EH (cell line): ENCODE measurements at places on chromosomes 5 and 9.

DNA sequence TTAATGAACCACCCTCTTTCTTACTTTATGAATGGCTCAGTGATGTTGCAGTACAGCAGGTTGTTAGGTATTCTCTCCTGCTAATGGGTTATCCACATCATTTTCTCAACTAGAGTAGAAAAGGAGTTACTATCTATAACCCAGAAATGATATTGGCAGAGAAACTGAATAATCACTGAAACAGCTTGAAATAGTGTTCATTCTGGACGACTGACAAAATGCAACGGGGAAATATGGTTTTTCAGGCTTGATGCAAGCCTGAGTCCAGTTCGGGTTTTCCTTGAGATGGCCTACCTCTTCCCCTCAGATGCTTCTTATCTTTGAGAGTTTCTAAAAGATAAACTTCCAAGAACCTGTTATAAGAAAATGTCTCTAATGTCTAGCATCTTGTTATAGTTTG, 187.3 kb downstream of the RAB3C start:
- no peak for DNase-seq

DNA sequence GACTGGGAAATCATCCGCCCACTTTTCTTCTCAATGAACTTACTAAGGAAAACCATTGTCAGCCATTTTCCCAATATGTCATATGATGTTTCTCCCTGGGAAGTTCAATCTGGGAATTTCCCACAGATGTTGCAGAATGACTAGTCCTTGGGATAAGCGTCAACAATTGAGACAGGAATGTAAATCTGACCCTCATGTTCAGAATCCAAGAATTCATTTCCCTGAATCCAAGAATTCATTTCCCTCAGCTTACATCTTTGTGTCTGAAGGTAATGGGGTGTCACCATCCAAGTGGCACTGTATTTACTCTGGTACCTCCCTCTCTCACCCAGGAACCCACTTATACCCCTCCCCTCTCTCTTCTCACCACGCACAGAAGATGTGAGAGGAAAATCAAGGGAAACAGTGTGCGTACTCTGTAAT, 7.4 kb downstream of the KLF9 start:
- peak; percentile 99 for DNase-seq

- peak; percentile 67 for DNase-seq
Observed at GRCh38 chr9:114906922-114907571, 23.3 kb downstream of the TNFSF8 start.

- peak; percentile 62 for DNase-seq
Observed at GRCh38 chr9:34252670-34253459, 74.0 kb downstream of the UBAP1 start.

DNA sequence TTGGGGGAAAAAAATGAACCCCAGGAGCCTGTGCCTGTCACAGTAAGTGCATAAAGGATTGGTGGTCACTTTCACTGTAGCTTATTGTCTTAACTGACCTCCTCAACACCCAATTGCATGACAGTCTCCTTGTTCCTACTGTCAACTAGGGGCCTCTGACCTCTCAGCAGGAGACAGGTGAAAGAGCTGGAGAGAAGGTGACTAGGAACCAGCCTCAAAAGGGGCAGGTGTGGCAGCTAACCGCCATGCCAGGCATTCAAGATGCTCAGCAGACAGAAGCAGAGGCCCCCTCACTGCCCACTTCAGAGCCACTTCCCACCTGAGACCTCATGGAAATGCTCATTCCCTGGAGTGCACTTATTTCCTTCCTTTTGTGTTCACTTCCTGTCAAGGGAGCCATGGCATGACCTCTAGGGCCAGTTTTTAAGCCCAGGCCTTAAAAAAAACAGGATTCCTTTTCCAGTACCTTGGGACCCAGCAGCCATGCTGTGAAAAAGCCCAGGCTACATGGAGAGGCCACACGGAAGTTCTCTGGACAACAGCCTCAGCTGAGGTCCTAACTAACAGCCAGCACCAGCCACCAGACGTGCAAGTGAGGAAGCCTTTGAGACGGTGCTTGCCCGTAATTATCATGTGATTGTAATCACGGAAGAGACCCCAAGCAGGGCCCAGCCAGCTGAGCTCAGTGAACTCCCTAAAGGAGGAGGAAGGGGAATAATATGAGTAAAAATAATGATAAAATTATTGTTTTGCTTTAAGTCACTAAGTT, 74.9 kb downstream of the NSUN2 start:
- no peak for DNase-seq

DNA sequence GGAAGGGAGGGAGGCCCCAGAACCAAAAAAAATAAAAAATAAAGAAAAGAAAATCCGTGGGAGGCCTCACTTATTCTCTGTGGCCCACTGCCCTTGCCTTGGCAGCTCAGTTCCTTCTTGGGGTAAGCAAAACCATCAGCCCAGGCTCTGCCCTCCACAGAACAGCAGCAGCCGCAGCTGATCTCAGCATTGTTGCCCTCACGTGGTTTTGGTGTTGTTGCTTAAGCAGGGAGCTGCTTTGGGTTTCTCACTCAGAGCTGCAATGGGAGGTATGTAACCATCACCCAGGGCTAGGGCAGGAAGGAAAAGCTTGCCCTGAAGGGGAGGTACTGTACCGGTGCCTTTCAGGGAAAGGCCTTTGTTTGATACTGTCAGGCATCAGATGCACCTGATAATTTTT, 374.7 kb upstream of the WWC1 start:
- DNase-seq = peak; percentile 17

DNA sequence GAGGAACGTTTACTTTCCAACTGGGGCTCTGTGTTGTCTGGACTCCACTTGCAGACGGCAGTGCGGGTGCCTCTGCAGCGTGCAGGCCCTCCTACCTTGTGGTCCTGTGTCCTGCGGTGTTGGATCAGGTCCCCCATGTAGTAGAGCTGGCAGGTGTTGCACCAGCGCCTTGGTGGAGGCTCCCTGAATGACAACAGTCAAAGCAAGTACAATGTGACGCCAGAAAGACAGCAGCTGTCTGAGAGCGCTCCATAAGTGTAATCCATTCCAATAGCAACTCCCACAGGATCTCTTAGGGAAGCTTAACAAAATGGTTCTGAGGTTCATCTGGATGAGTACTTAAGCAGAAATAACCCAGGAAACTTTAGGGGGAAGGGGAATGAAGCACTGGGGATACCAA, 9.9 kb downstream of the BBLN start:
- no peak for DNase-seq

GRCh38 chr5:66057239-66057638, 86.9 kb upstream of the SREK1 start:
- DNase-seq = no peak

GRCh38 chr5:93596676-93597490, 13.9 kb downstream of the NR2F1 start:
- no peak for DNase-seq

DNA sequence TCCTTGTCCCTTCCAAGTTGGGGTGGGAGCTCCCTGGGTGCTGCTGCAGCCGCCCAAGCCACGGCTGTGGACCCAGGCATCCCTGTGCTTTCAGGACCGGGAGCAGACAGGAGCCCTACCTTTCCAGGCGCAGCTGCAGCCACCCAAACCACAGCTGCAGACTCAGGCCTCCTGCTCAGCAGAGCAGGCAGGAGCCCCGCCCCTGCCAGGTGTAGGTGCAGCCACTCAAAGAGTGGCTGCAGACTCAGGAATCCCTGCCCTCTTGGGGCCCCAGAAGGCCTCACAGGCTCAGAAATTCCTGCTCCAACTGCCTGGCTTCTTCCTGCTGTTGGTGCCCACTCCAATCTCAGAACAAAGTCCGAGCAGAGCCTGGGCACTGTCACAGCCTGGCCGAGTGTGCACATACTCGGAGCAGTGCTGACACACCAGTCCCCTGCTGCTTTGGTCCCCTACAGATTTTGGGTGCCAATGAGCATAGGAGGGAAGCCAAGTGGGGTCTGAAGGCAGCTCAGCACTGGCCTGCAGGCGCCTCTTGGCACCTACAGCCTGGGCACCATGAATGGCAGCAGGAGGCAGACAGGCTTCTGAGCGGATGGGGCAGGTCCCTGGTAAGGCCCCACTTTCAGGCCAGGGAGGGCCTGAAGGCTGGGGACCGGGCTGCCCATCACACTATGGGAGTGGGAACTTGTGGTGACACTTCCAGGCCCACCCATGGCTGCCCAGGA, 6.0 kb upstream of the TESK1 start:
- DNase-seq = no peak

GRCh38 chr9:106897751-106898150, 34.8 kb downstream of the ZNF462 start:
- DNase-seq = no peak

DNA sequence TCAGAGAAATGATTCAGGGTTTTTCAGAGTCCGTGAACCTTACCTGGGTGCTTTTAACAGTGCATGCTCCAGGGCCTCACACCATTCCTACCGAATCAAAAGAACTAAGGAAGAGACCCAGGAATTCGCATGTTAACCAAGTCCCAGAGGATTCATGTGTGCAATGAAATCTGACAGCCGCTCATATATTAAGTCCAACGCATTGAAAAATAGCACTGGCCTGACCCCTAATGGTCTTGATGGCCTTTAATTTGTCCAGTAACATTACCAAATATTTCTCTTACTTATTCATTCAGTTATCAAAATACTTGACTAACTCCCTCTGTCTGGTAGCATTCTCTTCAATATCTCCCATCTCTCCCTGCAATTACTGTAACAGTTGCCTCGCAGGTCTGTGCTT, 55.0 kb upstream of the MARCHF11 start:
- no peak for DNase-seq

DNA sequence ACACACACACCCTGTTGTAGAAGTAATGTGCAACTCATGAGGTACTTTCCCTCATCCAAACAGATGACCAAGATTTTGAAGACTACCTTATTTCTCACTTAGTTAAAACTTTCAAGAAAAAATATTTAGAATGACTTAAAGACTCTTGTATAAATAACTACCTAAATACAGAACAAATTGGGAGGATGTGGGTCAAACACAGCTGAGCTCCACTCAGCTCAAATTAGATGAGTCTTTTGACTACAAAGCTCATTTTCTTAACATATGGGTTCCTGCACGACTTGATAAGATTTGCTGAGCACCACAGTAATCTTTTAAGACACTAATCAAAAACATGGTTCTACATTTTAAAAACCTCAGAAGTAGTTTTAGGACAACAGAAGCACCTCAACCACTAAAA, 8.9 kb downstream of the MTX3 start:
- DNase-seq = no peak

DNA sequence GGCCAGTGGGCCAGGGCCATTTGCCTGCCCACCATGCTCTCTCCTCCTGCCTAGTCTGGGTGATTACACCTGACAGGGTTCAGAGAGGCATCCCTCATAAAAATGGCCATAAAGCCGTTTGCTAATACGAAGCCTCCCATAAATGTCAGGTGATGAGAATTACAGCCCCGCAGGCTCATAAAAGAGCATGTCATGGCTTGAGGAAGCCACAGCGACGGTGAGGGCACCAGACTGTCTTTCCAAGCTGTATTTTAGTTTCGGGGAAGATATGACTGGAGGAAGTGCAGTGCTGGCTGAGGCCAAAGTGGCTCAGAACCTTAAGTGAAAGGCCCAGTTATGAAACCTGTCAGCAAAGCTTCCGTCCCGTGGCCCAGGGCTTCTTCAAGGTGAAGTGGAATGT, 18.5 kb upstream of the TCERG1 start:
- no peak for DNase-seq

DNA sequence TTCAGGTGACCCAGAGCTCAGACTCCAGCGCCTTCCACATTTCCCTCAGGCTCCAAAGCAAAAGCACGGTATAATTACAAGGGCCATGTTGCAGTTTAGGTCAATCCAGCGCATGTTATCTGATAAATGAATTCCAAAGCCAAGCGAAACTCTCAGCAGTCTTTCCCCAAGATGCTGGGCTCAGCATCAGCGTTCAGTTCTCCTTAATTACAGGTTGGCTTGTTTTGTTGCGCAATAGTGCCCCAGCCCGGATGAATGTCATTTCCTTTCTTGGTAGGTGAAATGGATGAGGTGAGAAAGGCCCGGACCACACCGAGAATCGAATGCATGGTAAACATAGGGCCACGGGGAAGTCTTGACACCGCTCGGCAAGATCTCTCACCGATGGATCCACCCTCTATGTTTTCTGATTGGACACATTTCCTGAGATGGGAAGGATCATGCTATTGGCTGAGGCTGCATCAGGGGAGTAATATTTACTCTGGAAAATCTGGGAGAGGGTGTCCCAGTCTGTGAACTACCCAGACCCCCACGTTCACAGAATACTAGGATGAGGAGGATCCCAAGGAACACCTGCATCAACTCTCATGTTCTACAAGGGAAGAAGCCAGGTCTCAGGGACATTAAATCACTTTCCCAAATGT, 221.2 kb upstream of the ANKRD55 start:
- no peak for DNase-seq

GRCh38 chr5:124131466-124131865, 615.0 kb downstream of the ZNF608 start:
- no peak for DNase-seq

GRCh38 chr5:133612249-133612860, at the start of gene FSTL4:
FSTL4 (minus strand) TSS chr5:133612541.
- no peak for DNase-seq

- DNase-seq = no peak
Observed at GRCh38 chr9:107307331-107307730, 24.3 kb downstream of the RAD23B start.

- DNase-seq = no peak
Observed at GRCh38 chr9:326667-327066, 112.0 kb downstream of the DOCK8 start.

DNA sequence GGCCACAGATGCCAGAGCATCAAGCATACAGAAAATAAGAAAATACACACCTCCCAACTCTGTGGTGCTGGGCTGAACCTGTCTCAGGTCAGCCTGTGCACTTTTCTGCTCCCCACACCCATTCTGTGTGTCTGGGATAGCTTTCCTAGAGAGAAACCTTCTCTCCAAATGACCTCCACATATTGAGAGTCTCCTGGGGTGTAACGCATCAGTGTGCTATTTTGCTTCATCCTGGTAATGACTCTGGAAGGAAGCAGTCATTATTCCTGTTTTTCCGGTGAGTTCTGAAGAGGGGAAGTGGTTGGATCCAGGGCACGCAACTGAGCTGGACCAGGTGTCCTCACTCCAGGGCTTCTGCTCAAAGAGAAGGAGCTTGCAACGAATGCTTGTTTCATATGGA, 73.2 kb upstream of the SH3PXD2B start:
- no peak for DNase-seq
